Stimulated activated CD4-positive, alpha-beta T cell treated with anti-CD3 and anti-CD28 coated beads, Interleukin-4, amount 100 ng/mL, for 24 hours (primary cell): ENCODE measurements at places on chromosomes 11 and 22.

DNA sequence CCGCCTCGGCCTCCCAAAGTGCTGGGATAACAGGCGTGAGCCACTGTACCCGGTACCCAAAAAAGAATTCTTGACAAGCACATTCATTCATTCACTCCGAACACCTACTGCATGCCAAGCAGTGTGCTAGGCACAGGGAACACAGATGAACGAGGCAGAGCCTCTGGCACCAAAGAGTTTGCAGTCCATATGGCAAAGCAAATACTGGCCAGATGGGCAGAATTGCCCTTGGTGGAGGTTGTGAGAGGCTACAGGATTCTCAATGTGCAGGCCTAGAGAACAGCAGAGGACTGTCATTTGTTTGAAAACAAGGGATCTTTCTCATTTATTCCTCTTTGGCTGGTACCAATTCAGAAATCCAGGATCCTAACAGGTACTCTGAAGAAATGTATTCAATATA is 27.5 kb upstream of the MTCH2 start:
- DNase-seq = no peak

GRCh38 chr22:22914726-22915669 is 27.4 kb downstream of the IGLL5 start:
- DNase-seq = no peak

DNA sequence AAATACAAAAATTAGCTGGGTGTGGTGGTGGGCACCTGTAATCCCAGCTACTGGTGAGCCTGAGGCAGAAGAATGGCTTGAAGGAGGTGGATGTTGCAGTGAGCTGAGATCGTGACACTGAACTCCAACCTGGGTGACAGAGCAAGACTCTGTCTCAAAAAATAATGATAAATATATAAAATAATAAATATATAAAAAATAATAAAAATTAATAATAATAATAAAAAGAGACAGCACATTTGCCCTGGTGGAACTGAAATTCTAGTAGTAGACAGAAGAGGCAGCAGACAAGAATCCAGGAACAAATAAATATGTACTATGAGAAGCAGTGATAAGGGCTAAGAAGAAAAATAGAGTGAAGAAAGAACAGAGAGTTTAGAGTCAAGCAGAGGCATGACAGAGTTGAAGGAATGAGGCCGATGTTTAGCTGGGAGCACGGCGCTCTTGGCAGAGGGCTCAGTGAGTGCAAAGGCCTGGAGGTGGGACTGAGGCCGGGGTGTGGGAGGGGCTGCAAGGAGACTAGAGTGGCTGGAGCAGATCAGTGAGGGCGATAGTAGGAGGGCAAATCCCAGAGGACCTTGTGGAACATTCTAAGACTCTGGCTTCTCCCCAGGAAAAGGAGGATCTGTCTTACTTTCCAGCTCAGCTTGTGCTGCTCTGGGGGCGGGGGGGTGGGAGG is 410.3 kb downstream of the MN1 start:
- DNase-seq = no peak

- no peak for DNase-seq
Observed at GRCh38 chr22:17969701-17970113, 54.7 kb downstream of the MICAL3 start.

GRCh38 chr22:43333978-43334377 is 9.2 kb downstream of the SCUBE1 start:
- no peak for DNase-seq

DNA sequence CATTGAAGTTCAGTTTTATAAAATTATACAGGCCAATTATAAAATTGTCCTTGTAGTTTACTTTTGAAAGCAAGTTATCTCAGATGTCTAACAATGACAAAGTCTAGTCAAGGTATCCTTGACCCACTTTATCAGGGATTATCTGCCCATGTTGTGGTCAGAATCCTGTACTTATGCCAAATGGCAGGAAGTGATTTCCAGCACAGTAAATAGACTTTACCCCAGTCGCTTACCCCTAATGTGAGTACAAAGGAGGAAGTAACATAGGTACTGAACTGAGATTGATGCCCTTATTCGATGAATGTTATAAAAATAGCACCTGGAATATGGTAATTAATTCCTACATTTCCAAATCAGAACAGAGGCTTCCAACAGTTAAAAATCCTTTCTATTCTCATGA is 355.7 kb downstream of the CNTN5 start:
- no peak for DNase-seq

DNA sequence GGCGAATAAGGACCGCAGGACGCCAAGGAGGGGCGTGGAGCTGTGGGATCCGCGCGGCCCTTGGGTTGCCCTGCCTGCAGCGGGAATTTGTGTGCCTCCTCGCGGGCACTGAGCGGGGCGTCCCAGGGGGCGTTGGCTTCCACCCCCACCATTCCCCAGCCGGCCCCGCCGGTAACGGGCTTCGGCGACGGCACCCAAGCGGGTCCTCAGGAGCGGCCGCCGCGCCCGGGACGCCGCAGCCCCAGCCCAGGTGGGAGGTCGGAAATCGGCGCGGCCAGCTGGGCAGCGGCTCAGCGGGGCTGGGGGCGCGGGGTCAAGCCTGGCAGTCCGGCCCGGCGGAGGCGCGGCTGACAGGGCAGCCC is 320 bp downstream of the CLTCL1 start:
- DNase-seq = peak; percentile 14

DNA sequence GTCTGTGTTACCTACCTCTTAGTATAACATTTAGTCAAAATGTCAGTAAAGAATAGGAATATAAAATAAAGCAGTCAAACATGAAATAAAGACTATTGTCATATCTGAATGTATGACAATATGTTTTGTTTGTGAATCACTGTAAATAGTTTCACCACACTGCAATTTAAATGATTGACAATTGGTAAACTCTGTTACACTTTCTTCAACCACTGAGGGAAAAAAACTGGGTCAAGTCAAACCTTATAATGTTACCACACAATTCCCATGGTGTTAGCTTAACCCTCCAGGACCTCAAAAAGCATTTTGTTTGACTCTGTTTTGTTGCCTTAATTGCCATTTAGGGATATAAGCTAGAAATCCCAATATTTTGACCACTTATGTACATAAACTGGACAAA is 10.5 kb upstream of the MMP13 start:
- DNase-seq = no peak

GRCh38 chr22:36419177-36419911 is 31.6 kb upstream of the MYH9 start:
- DNase-seq = no peak

GRCh38 chr11:94183251-94183885 is 54.7 kb downstream of the PANX1 start:
- no peak for DNase-seq

DNA sequence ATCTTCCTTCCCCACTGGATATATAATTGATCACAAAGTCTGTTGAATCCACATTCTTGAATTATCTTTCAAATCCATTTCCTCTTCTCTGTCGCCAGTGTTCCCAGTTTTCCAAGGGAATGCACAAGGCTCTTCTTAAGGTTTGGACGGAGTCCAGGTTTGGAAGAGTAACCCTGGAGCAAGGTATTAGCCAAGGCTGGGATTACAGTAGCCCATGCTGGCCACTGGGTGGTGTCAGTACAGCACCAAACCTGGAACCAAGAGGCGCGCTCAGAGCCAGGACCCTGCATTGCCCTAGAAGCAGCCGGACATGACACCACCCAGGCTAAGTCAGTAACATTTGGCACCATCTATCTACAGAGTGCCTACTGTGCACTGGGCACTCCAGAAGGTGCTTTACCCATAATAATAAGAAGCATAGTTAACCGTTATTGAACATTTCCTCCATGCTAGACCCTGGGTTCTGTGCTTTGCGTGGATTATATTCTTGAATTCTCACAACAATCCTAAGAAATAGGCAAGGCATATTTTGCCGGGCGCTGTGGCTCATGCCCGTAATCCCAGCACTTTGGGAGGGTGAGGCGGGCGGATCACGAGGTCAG is 48.0 kb upstream of the CLPB start:
- peak; percentile 56 for DNase-seq

DNA sequence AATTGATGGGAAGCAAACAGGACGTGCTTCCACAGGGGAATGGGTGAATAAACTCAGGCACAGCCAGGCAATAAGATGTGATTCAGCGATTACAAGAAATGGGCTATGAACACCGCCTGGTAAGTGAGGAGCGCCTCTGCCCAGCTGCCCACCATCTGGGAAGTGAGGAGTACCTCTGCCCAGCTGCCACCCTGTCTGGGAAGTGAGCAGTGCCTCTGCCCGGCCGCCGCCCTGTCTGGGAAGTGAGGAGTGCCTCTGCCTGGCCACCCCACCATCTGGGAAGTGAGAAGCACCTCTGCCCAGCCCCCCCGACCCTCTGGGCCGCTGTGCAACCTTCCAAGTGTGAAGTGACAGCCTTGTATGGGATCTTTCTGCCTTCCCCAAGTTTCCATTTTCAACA is 73.2 kb upstream of the PRR5 start:
- DNase-seq = no peak

- no peak for DNase-seq
Observed at GRCh38 chr11:88433536-88434230, 96.1 kb upstream of the CTSC start.

DNA sequence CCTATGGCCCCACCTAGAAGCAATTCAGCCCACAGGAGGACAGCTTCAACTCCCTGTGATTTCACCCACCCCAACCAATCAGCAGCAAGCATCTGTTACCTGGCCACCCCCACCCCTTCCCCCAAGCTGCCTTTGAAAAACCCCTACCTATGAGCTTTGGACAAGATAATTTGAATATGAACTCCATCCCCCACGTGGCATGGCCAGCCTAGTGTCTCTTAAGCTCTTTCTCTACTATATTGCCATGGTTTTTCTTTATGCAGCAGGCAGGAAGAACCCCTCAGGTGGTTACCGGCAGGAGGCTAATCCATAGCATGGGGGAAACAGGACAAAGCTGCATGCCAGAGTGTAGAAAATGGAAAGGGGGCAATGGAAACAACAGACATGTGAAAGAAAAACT is 29.0 kb downstream of the CTSC start:
- DNase-seq = no peak

- no peak for DNase-seq
Observed at GRCh38 chr11:59901306-59901705, 22.7 kb downstream of the OOSP3 start.

GRCh38 chr11:75454987-75455386 is 22.0 kb upstream of the KLHL35 start:
- DNase-seq = no peak

DNA sequence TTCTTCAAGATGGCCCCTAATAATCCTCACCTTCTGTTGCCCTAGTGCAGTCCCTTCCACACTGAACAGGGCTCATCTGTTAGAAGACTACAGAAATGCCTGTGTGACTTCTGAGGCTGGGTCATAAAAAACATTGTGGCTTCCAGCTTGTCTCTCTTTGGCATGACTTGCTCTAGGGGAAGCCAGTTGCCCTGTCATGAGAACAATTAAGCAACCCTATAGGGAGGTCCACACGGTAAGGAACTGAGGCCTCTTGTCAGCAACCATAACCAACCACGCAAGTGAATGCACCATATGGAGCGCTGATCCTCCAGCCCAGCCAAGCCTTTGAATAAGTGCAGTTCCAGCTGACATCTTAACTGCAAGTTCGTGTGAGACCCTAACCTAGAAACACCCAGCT is 2.6 kb downstream of the LIPT2 start:
- no peak for DNase-seq

DNA sequence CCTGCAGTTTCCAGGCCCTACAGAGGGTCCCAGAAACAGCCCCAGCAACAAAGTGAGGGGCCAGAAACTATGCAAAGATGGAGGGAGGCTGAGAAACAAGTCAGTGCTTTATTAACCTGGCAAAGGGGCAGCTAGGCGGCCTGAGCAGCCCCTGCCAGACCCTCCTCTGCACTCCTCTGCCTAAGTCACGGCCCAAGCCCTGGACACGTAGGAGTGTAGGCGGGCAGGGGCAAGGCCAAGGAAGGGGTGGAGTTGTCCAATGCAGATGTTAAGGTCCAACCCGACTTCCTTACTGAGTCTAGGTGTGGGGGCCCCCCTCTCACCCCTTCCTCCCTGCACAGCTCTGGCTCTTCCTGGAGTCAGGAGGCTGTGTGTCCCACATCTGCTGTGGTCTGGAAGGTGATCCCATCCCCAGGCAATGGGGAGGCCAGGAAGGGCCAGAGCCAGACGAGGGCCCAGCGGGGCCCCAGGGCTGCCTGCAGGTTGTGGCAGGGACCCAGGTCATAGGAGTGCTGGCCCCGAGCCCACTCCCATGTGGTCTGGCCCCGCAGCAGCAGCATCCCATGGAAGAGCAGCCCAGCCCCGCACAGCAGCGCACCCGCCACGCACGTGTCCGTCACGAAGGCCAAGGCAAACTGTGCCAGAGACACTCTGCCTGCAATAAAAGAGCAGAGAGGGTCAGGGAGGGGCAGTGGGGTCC is 6.5 kb downstream of the ZDHHC24 start:
- no peak for DNase-seq

- DNase-seq = no peak
Observed at GRCh38 chr11:28743061-28743550, 634.9 kb downstream of the METTL15 start.

DNA sequence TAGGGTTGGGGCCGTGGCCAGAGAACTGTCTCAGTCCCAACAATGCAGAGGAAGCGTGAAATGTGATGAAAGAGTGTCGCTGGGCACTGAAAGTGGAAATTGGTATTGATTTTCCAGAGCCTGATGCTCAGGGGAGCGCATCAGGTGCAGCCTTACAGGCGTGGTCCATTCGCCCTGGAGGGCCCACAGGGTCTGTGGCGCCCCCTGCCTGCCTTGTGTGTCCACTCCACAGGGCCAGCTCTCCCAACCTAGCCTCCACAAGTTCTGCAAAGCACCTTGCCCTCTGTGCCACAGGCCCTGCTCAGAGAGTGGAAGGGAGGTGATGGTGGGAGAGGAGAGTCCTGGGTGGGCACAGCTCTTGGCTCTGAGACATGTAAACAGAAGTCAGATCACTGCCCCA is 54.9 kb upstream of the LMO1 start:
- DNase-seq = no peak

- no peak for DNase-seq
Observed at GRCh38 chr22:26431261-26431995, 2.4 kb downstream of the ASPHD2 start.

DNA sequence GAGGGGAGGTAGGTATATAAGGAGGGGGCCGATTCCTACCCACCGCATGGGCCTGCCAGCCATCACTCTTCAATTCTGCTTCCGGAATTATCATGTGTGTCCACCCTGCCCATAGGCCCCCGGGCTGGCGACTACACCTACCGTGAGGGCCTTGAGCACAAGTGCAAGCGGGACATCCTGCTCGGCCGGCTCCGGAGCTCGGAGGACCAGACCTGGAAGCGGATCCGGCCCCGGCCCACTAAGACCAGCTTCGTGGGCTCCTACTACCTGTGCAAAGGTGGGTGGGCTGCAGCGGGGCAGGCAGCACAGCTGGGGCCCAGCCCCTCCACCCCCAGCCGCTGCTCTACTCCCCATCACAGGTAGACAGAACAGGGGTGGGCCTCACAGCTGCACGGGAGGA is 38.4 kb upstream of the TEF start:
- no peak for DNase-seq

DNA sequence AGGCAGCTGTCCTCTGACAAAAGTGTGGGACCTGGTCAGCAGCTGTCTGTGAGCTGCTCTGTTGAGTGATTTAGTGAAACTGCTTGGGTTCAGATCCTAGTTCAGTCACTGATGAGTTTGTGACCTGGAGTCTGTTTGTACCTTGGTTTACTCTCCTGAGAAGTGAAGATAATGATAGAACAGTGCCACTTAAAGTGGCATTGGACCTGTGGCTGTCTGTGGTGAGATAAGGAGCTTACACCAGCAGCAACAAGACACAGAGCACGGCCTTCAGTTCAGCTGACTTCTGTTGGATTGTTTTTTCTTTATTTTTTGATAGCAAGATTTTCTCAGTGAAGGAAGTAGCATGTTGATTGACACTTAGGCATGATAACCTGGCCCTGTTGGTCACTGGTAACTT is 46.2 kb upstream of the CTTN start:
- DNase-seq = no peak
